ENCODE measurements at places on chromosomes 7 and 10.

DNA sequence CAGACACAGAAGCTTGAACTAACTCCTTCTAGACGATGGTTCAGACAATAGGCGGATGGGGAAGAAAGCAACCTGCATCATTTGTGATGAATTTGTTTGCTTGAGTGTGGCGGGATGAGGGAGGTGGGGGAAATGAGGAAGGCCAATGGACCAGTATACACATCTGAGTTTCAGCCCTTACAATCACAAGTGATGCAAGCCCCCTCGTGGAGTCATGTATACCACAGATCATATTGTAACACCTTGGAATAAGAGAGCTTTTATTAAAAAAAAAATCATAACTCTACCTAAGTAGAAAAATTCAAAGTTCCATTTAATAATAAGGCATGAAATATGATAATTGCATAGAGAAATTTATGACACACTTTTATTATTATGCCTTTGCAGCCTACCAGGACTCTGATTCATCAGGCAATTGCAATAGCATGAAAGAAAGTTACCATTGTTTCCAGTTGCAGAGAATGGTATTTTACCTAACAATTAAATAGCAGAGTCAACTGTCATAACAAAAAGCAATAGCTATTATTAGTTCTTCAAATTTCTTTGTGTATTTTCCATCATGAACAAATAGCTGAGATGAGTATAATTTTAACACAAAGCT, 230.2 kb upstream of the AKR1E2 start:
- DNase-seq: no peak

DNA sequence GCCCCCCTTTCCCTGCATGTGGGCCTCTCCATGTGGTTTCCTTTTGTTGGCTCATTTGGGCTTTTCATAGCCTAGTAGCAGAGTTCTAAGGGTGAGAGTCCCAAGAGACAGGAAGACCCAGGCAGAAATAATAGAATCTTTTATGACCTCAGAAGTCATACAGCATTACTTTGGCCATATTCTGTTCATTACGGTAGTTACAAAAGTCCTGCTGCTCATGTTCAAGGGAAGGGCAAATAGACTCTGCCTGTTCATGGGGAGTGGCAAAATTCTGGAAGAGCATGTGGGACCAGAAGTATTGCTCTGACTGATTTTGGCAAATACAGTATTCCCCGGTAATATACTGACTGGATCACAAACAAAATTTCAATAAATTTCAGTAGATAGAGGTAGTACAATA, 910.3 kb downstream of the LRMDA start:
- no peak for DNase-seq

DNA sequence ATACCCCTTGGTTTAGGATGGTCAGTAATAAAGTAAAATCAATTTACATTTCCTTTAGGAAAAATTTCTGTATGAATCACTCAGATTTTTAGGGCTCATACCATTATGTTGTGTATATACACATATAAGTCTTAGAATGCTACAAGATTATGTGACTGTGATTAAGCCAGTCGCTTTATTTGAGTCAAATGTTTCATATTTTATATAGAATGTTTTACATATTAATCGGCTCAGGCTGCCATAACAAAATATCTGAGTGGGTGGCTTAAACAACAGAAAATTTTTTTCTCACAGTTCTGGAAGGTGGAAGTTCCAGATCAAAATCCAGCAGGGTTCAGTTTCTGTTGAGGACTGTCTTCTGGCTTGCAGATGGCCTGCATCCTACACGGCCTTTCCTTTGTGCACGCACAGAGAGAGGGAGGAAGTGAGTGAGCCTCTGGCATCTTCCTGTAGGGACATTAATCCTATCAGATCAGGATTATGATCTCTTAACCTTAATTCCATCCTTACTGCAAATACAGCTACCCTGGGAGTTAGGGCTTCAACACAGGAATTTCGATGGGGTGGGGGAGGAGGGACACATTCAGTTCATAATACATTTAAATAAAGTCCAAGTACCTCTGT, 198.0 kb downstream of the PHF14 start:
- DNase-seq: no peak

DNA sequence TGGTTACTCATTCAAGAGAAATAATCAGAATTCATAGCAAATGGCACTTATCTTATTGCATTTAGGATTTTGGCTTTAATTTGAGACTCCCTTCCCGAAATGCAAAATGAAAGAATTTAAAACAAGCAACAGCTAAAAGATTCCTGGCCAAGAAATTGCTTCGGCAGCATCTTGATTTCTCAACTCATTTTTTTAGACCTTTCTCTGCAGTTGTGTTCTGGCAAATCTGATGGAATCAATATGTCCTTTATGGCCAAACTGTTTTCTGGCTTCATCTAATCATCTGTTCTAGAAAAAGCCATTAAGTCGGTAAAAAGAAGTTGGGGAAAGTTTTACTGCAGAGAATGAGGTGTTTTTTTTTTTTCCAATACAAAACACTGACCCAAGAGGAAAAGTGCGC, 172.1 kb downstream of the SLC16A9 start:
- DNase-seq: no peak

DNA sequence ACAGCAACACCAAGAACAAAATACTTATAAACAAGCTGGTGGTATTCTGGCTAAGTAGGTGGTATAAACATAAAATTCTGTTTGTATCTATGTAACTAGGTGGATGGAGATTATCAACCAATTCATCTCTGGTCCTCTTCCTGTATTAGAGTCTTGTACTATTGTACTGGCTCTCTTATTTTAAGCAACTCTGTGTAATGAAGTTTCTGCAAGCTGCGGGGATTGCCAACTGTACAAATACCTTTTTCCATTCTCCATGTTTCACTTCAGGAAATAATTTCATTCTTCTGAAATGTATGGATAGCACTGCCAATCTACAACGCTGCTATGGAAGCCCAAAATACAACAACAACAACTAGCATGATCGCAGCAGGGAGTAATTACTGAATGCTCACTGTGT, 44.8 kb downstream of the JAZF1 start:
- DNase-seq: no peak

DNA sequence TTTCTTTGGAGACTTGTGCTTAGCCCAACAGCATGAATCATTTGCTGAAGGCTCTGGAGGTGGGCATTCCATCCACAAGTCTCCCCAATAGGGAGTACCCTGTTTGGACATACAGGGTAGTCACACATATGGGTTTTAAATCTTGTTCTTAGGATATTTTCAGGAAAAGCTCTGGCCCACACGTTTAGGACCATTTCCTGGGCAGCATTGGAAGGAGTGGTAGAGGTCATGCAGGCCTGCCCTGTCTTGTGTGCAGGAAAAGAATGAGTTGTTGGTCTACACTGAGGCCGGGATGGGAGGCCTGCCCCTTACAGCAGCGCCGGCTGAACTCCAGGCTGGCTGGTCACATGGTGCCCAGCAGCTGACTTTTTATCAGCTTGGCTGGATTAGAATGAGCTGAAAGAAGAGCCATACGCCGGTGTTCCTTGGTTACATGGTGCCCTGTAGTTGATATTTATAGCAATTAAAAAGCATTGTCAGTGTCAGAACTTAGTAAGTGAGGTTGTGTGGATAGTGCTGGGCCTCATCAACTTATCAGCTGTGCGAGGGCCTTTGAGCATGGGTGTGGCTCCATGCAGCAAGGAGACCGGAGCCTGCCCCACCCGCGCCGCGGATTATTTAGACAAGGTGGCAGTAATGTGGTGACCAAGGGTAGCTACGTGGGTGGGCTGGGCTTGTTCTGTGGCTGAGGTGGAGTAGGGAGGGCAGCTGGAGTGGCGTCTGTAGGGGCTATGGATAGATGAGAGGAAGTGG, 28.6 kb downstream of the OGDH start:
- no peak for DNase-seq

- no peak for DNase-seq
Observed at GRCh38 chr10:9103301-9103700, 1048.8 kb downstream of the GATA3 start.

DNA sequence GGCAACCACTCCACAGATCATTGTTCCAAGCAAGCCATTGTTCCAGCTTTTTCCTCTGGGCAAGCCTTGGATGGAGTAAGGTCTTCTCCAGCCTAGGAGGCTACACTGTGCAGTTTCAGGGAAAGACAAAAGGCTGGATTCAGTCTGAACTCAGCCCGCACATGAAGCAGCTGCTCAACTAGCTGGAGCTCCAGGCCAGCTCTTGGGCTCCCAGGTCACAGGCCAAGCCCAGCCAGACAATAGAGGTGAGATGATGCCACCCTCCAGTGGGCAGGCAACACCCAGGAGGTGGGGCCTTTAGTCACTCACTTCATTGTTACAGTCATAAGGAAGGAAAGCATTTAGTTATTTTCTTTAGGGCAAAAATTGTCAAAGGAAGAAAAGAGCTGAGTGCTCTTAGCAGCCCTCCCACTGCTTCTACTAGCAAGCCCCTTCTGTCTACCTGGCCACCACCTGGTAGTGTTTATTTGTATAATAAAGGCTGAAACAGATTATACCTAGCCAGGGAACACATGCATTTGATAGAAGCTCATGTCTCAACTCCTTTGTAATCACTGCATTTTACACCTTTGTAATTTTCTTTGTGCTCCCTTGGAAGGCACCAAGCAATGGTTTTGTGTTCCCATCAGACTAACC, 253.4 kb downstream of the WDR11 start:
- no peak for DNase-seq

GRCh38 chr10:128723631-128724205, 597.5 kb upstream of the MKI67 start:
- no peak for DNase-seq

GRCh38 chr10:13270877-13271551, 28.9 kb downstream of the PHYH start:
- no peak for DNase-seq

- DNase-seq: no peak
Observed at GRCh38 chr7:141695803-141696289, 6.1 kb downstream of the DENND11 start.

GRCh38 chr10:97915346-97916131, 65.9 kb downstream of the GOLGA7B start:
- no peak for DNase-seq

DNA sequence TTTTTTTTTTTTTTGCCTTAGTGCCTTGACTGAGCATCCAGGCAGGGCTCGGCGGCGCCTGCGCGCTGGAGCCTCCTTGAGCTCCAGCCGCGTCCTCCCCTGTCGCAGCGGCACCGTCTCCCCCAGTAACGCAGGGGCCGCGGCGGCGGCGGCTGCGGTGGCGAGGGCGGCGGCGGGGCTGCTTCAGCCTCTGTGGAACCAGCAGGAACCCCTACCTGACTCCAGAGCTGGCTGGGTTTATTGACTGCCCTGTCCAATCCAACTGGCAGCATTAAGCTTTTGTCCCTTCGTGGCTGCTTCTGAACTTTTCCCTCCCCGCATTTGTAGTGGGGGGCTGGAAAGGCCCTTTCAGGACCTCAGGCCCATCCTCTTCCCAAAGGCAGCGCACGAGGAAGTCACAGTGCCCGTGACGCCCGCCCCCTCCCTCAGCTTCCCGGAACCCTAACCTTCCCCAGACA, at the start of gene GPR85:
Gene GPR85 (minus strand): TSS at position 397 of the 458 bp plus-strand sequence. CDS start 2,106 bp downstream, outside the sequence.
- no peak for DNase-seq

- no peak for DNase-seq
Observed at GRCh38 chr7:29989257-29989995, at the start of gene SCRN1. Gene SCRN1, minus strand, starts transcription at chr7:29989801. Its CDS starts 20,734 bp downstream, at chr7:29969067.

GRCh38 chr7:85172530-85172941, 14.3 kb downstream of the SEMA3D start:
- DNase-seq: no peak

Data from stimulated activated CD4-positive, alpha-beta T cell treated with anti-CD3 and anti-CD28 coated beads, Interleukin-1b, Interleukin-23, amount 100 ng/mL, for 1 hour (primary cell).